DND-41 (cell line): ENCODE measurements at places on chromosomes 7 and 10.

DNA sequence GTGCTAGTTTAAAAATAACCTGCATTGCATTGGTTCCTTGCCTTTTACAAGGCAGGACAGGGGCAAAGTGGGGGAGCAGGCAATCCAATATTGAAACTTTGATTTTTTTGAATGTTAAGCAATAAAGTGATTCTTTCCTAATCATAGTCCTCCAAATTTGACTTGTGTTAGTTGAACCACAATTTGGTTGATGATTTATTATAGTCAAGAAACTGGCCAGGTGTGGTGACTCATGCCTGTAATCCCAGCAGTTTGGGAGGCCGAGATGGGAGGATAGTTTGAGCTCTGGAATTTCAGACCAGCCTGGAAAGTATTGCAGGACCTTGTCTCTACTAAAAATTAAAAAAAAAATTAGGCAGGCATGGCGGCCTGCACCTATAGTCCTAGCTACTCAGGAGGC, 27.9 kb upstream of the ABLIM1 start:
- no peaks in the 10 kb centered on the region for H3K4me1 ChIP-seq
- no peaks in the 10 kb centered on the region for H3K36me3 ChIP-seq
- H3K27me3 ChIP-seq: no peaks in the 10 kb centered on the region
- H3K27ac ChIP-seq: no peak overlapping the region

DNA sequence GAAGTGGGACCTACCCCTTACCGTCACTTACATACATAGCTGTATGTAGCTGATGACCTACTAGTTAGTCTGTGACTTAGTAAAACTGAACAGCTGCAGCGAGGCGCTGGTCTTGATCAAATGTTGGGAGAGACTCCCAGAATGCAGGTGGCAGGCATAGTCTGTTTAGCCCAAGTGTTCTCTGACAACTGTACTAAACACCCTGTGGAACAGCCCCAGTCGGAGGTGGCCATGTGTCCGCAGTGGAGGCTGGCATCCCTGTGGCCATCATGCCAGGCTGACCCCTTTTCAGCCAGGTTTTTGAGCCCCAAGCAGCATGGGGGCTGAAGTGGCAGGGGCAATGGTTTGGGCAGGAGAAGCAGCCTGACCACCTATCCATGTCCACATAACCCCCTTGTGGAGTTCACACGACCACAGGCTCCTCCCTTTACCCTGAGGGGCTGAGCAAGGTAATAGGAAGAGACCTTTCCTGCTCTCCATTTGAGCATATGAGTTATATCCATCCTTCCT, 7.2 kb downstream of the ADCY1 start:
- no peaks in the 10 kb centered on the region for H3K27me3 ChIP-seq
- no peak for DNase-seq
- H3K4me1 ChIP-seq: no peaks in the 10 kb centered on the region
- no peak overlapping the region for H3K4me3 ChIP-seq
- H3K36me3 ChIP-seq: no peaks in the 10 kb centered on the region
- H3K27ac ChIP-seq: no peak overlapping the region

DNA sequence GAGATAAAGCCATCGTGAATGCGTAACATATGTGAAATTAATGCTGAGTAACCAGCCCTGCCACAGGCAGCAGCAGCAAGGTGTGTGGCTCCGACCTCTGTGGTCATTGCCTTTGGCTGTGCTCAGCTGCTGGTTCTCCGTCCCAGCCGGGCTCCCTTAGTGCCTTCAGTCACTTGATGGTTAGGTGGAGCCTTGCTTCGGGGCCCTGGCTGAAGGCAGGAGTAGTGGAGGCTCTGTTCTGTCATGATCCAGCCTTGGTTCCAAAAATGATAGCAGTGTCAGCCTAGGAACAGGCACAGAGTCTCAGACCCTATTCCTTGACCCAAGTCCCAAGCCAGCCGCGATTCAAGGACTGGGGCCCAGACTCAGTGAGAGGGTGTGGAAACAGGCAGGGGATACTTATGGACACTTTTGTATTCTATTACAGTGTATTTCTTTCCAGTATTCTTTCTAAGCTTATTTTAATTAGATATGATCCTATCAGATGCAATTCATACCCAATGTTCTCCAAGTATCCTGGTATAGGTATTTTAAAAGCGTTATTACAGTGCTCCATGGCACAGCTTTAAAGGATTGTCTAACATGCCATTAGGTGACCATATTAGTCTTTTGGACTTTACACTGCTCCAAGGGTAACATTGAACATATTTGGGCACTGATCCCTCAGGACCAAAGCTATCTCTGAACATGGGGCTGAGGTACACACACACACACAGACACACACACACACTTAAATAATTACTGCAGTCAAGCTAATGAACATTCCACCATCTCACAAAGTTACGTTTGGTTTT, 9.0 kb downstream of the SCART1 start:
- H3K36me3 ChIP-seq: peaks cover 10% of the 10 kb centered on the region; the same call in 1 of the 2 replicates
- H3K4me1 ChIP-seq: no peaks in the 10 kb centered on the region
- no peak for DNase-seq

- H3K36me3 ChIP-seq: no peaks in the 10 kb centered on the region
- DNase-seq: peak; percentile 19
Observed at GRCh38 chr7:108875139-108875538, 305.5 kb downstream of the DNAJB9 start.

- H3K27me3 ChIP-seq: no peaks in the 10 kb centered on the region
- H3K27ac ChIP-seq: no peak overlapping the region
- no peak overlapping the region for H3K4me3 ChIP-seq
- 0 out of 2 replicates have a peak, but pooled peaks cover 3% of the 10 kb centered on the region for H3K36me3 ChIP-seq
- no peaks in the 10 kb centered on the region for H3K4me1 ChIP-seq
Observed at GRCh38 chr10:63343476-63343875, 122.3 kb downstream of the JMJD1C start.

- peaks cover 18% of the 10 kb centered on the region for H3K4me1 ChIP-seq
- no peaks in the 10 kb centered on the region for H3K27me3 ChIP-seq
- no peaks in the 10 kb centered on the region for H3K36me3 ChIP-seq
- no peak within 1 kb of the TSS for H3K4me3 ChIP-seq
Observed at GRCh38 chr7:143408686-143409561, at the start of gene EPHA1. Gene EPHA1 (minus strand): TSS chr7:143408856. CDS start chr7:143408805, 51 bp downstream.

DNA sequence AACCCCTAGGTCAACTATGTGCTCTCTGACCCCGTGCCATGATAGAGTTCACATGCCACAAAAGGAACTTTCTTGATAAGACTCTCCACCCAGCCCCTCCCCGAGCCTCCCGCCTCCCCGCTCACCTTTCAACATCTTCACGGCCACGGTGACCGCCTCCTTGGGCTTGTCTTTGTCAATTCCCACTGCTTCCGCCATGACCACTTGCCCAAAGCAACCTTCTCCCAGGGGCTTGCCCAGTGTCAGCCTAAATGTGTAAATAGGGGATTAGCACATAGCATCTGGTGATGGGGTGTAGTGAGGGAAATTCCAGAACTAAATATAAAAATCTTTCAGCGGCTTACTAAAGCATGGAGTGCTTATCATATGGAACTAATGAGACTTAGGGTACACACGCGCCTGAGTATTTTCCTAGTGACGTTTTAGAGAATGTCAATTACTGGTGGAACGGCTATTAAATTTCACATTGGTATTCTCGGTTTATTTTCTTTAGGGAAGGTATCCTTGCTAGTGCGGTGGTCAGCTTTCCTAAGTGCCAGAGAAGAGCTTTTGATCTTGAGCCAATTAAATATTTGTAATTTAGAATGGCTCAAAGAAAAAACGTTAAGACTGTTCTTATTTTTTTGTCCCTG, 97.4 kb downstream of the FGFR2 start:
- DNase-seq: no peak
- H3K4me3 ChIP-seq: no peak overlapping the region
- no peak overlapping the region for H3K27ac ChIP-seq
- no peaks in the 10 kb centered on the region for H3K4me1 ChIP-seq

DNA sequence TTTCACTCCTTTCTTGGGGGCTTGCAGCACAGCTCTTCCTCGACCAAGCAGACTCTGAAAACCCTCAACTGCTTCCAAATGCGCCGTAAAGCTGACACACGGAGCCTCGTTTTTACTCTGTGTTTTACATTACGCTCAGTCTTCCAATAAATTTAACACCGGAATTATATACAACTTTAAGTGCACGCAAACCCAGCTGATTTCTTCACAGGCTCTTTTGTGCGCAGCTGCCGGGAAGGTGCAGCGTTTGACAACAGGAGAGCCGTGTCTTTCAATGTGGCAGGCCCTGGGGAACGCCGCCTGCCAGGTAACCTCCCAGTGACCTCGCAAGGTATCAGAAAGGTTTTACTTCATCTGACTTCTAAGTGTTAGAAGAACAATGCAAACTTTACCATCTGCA, 35.0 kb downstream of the GFRA1 start:
- H3K4me1 ChIP-seq: no peaks in the 10 kb centered on the region
- no peak for DNase-seq
- no peaks in the 10 kb centered on the region for H3K27me3 ChIP-seq
- no peak overlapping the region for H3K27ac ChIP-seq
- no peaks in the 10 kb centered on the region for H3K36me3 ChIP-seq

- H3K27me3 ChIP-seq: no peaks in the 10 kb centered on the region
- no peak overlapping the region for H3K4me3 ChIP-seq
- no peak for DNase-seq
- no peak overlapping the region; the same call in 1 of the 2 replicates for H3K27ac ChIP-seq
Observed at GRCh38 chr10:21737106-21737505, 203.1 kb downstream of the MLLT10 start.

DNA sequence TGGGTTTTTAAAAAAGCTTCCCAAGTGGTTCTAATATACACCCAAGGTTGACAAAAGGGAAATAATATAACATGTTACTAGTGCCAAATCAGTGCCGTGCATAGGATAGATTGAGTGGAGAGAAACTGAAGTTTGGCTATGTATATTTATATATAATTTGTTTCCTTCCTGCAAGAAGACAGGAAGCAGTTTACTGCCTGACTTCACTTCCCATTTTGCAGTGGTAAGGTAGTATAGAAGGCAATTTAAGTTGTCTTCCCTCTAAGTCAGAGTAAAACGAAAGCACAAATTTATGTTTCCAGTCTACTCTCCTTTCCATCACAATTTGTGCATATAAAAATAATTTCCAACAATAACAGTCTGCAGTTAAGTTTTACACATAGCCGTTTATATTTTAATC, 3.4 kb upstream of the HYCC1 start:
- peaks cover 30% of the 10 kb centered on the region for H3K4me1 ChIP-seq
- peaks cover 12% of the 10 kb centered on the region for H3K27me3 ChIP-seq
- no peak overlapping the region for H3K4me3 ChIP-seq
- no peak for DNase-seq

- no peaks in the 10 kb centered on the region for H3K4me1 ChIP-seq
- H3K4me3 ChIP-seq: no peak overlapping the region
- H3K27ac ChIP-seq: no peak overlapping the region
- no peaks in the 10 kb centered on the region for H3K27me3 ChIP-seq
- DNase-seq: no peak
Observed at GRCh38 chr7:14001139-14001538, 11.7 kb upstream of the ETV1 start.

DNA sequence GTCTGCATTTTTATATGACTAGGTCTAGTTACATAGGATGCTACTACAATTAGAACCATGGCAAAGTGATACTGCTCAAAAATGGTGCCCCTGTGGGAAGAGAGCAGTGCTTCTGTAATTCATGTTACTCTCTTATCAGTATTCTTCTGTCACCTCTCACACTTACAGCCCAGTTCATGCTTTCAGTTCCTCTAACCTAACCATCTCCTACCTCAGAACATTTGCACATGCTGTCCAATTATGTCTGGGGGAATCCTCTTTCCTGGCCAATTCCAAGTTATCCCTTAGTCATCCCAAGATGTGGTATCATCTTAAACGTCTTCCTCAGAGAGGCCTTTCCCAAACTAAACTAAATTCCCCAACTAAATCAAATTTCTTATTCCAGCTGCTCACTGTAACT, 190.2 kb downstream of the RELN start:
- H3K27me3 ChIP-seq: no peaks in the 10 kb centered on the region
- DNase-seq: no peak
- no peaks in the 10 kb centered on the region for H3K36me3 ChIP-seq
- H3K4me3 ChIP-seq: no peak overlapping the region
- H3K27ac ChIP-seq: no peak overlapping the region

DNA sequence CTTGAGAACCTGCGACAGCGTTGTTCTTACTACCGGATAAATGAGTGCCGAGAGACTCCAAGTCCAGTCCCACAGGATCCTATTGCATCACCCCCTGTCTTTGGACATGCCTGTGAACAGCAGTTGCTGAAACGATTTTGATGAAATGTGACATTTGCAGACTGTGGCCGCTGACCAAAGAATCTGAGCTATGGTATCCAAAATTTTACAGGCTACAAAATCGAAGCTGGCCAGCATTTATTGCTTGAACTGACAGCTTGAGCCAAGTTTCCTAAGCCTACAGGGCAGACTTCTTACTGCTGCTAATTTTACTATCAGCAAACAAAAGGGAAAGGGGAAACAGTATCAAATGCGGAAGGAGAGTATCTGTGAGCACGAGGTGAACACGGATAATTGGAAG, 12.1 kb upstream of the NPVF start:
- DNase-seq: no peak
- H3K36me3 ChIP-seq: no peaks in the 10 kb centered on the region
- no peak overlapping the region for H3K4me3 ChIP-seq
- no peaks in the 10 kb centered on the region for H3K4me1 ChIP-seq
- peaks cover 14% of the 10 kb centered on the region for H3K27me3 ChIP-seq
- H3K27ac ChIP-seq: no peak overlapping the region

- H3K27ac ChIP-seq: no peak overlapping the region
- no peaks in the 10 kb centered on the region; the same call in 1 of the 2 replicates for H3K4me1 ChIP-seq
- no peak overlapping the region for H3K4me3 ChIP-seq
- no peak for DNase-seq
- no peaks in the 10 kb centered on the region for H3K27me3 ChIP-seq
- no peaks in the 10 kb centered on the region for H3K36me3 ChIP-seq
Observed at GRCh38 chr10:132374176-132374575, 22.8 kb upstream of the PWWP2B start.

GRCh38 chr7:23074443-23075261, 30.9 kb upstream of the KLHL7 start:
- no peak overlapping the region for H3K27ac ChIP-seq
- peaks cover 29% of the 10 kb centered on the region for H3K27me3 ChIP-seq
- no peaks in the 10 kb centered on the region for H3K4me1 ChIP-seq

GRCh38 chr7:29977886-29978651, 11.5 kb downstream of the SCRN1 start:
- DNase-seq: peak; percentile 8
- H3K4me3 ChIP-seq: no peak overlapping the region
- no peaks in the 10 kb centered on the region for H3K4me1 ChIP-seq
- peaks cover 10% of the 10 kb centered on the region for H3K27me3 ChIP-seq

DNA sequence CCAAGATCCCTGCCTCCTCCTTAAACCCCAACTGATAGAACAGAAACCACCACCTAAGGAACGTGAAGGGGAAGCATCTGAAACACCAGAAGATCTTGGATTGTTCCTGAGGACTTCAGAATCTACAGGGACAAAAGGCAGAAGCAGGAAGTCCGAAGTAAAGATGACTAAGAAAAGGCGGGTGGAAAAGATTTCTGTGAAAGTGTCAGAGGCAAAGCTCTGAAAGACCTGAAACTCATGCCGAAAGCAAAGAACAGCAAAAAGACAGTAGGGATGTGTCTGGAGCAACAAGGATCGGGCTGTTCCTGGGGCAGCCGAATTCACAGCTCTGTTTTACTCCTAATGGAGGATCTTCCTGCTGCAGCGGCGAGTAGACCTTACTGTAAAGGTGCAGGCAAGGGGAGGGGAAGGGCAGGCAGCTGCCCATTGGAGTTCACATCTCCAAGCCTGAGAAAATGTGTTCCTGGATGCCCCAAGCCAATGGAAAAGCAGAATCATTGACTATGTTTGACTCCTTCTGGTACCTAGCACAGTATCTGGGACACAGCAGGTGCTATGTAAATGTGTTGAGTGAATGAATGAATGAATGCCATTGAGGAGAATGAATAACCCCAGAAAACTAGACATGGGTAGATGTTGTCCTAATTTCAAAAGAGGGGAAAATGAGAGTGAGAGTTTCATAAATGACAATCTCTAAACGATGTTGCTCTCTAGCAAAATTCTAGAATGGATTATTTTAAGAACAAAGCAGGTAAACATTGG, 40.4 kb downstream of the PDIA4 start:
- H3K4me3 ChIP-seq: peak overlapping the region; percentile 82
- H3K36me3 ChIP-seq: no peaks in the 10 kb centered on the region
- H3K27me3 ChIP-seq: no peaks in the 10 kb centered on the region
- H3K4me1 ChIP-seq: peaks cover 52% of the 10 kb centered on the region
